ELF-1 (cell line): ENCODE measurements at places on chromosomes 5 and 9.

GRCh38 chr5:119742311-119742710 lies 113.0 kb downstream of the FAM170A start:
- DNase-seq: no peak

DNA sequence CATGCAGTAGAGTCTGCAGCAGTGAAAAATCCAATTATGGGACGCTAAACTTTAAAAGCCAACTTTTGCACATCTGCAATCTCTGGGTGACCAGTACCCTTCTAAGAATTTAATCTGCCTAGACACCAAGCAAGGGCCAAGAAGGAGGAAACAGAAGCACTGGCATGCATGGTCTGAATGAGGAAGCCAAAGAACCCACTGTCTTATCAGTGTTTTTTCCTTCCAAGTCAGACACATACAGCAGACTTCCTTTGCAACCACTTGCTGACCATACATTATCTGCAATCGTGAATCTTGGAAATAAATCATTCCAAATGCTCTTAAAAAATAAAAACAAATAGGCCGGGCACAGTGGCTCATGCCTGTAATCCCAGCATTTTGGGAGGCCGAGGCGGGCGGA lies 65.9 kb downstream of the DEPDC1B start:
- no peak for DNase-seq

- DNase-seq: no peak
Measured at GRCh38 chr9:34998266-34998665, 8.7 kb downstream of the DNAJB5 start.

DNA sequence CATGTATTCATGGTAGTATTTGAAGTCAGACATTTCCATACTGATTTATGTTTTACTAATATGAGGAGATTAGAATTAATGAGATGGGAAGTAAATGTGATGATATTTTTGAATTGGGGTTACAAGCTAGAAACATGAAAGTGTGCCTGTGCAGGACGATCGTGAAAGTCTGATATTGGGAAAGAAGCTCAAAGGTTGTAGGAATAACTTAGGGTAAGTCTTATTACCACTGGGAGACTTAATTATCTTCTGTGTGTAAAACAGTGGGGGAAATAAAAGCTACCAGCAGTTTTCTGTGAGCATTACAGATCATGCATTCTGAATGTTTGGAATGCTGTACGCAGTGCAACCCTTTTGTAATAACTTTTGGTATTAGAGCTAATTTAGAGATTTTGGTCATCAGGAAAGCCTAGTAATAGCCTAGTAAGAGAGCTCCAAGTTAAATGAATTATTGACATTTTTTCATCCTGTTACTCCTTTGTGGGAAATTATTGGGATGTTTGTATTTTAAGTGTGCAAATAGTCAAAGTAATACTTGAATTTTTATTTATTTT lies 153.9 kb downstream of the PCSK5 start:
- no peak for DNase-seq

DNA sequence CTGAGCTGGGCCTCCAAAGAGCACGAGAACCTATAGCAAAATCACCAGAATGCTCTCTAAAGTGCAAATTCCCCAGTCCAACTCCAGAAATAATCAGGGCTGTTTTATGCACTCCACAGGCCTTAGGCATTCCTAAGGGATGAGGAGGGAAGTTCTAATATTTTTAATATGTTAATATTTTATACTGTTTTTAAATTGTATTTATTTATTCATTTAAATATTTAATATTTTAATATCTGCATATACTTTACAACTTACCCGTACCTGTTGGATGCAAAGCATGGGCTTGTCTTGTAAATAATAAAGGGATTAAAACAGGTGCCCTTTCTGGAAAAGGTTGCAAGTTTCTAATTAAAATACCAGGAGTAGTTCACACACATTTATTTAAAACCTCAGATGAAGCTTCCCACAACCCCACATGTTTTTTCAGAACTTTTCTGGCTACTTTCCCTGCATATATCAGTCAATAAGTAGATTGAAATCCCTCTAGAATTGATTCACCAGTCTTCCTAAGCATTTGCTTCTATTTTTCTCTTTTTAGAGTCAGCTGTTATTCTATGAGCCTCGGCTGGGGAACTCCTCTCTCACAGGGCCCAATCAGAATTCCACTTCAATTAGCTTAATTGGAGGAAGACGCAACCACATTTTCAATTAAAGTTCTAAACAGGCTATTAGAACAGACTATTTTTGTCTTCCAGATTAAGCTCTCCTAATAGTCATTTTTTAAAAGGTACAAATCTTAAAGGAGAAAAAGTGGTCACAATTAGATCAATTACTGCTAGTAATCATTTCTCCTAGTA lies 140.8 kb downstream of the CDH6 start:
- no peak for DNase-seq

- DNase-seq: peak; percentile 17
Measured at GRCh38 chr5:54243483-54244080, 66.8 kb downstream of the ARL15 start.

- DNase-seq: peak; percentile 8
Measured at GRCh38 chr5:163978897-163979296, 473.5 kb downstream of the MAT2B start.

DNA sequence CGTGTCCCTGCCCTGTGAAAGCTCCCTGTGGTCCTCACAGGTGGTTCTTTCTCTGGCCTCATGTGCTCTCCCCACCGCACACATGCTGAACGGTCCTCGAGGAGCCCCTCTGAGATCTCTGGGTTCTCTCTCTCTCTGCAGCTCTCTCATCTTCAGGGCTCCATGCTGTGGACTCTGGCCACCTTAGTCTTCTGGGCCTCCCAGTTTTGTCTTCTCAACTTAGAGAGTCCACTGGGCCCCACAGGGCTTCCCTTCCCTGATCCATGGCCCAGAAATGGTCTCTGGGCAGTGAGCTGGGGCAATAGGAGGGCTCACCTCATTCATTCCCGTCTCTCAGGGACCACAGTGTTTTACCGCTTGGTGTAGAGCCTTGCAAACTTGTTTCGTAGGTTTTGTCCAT lies 26.4 kb downstream of the FGD3 start:
- DNase-seq: no peak

GRCh38 chr5:111163000-111163399 lies 61.2 kb upstream of the CAMK4 start:
- DNase-seq: no peak

DNA sequence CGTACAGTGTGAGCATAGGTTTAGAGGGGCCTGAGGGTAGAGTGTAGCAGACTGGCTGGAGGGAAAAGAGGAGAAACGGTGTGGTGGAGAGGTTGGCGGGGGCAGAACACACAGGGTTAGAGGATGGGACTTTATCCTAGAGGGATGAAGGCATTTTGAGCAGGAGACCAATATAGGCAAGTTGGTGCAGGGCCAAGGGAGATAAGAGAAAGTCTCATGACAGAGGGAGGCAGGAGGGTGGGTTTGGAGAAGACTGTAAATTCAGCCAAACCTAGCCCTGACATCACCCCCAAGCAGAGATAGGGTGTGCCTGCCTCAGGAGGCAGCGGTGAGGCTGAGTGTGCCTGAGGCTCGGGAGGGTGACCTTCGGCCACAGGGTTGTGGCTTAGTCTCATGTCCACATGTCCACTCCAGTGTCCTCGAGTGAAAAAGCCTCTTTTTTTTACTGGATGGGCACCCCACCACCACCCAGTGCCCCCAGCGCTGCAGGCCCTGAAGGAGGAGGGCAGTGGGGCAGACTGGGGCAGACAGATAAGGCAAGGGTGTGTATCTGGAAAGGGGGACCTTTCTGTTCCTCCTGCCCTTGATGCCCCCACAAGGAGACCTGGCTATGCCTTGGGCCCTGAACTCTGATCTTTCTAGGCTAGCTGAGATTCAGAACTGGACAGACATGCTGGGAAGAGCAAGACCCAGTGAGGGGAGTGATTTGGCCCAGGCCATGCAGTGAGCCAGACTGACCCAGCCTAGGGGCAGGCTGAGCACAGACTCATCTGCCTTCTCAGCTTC lies 108.7 kb downstream of the RGS3 start:
- no peak for DNase-seq

- DNase-seq: no peak
Measured at GRCh38 chr5:158619083-158619788, 480.5 kb downstream of the EBF1 start.

GRCh38 chr9:134073500-134073899 lies 5.7 kb upstream of the BRD3 start:
- DNase-seq: no peak

DNA sequence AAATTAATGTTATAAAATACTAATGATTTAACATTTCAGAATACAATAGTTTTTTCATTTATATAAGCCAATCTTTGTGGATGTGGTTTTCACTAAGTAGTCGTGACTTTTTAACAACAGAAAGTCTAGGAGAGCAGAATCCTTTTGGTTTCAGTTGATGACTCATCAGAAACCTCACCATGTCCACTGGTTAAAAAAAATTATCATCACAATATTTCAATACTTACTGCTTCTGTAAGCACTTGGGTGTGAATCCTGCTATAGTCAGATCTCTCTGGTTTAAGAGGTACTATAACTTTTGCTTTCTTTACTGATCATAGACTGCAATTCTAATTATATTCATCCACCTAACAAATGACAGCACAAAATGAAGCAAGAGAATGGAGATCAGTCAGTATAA lies 77.2 kb downstream of the MRPS30 start:
- DNase-seq: no peak

GRCh38 chr5:147509710-147510651 lies at the start of gene DPYSL3:
Gene DPYSL3, minus strand, starts transcription at chr5:147510068. Its CDS starts 210 bp downstream, at chr5:147509858.
- peak; percentile 83 for DNase-seq

DNA sequence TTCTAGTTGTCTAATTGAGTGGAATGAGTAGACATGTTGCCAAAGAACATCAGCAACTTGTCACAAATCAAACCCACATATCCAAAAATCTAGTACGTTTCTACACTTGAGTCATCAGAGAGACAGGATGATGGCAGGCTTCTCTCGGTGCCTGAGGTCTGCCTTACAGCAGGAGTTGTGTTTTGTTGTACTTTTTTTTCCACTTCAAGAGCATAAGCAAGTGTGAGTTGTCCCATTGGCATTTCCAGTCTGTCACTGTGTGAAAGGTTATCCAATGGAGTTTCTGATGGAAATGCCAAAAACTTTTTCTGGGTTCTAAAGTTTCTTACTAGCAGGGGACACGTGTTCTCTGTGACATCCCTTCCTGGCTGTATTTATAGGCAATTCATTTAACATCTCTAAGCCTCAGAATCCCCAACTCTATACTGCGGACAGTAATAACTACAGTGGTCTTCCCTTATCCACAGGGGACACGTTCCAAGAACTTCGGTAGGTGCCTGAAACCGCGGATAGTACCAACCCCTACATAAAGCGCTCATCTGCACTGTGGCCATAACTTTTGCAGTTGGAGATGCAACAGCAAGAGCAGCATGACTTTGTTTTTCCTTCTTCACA lies 246.5 kb downstream of the SYK start:
- DNase-seq: no peak

DNA sequence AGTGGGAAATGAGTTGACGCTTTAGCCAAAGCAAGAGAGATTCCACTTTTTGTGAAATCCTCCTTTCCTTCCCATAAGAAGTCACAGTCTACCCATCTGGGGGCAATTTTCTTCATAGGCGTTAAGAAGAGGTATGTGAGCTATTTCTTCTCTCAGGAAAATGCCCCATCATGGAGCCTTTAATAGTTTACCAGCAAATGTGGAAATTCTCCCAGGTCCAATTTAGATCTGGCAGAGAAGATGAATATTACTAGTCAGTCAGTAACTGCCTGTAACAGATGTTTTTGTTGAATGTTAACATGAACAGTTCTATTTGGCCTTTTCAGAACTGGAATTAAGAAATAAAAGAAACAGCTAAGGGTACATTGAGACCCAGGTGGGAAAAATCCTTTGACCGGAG lies 156.4 kb upstream of the RFX3 start:
- no peak for DNase-seq

DNA sequence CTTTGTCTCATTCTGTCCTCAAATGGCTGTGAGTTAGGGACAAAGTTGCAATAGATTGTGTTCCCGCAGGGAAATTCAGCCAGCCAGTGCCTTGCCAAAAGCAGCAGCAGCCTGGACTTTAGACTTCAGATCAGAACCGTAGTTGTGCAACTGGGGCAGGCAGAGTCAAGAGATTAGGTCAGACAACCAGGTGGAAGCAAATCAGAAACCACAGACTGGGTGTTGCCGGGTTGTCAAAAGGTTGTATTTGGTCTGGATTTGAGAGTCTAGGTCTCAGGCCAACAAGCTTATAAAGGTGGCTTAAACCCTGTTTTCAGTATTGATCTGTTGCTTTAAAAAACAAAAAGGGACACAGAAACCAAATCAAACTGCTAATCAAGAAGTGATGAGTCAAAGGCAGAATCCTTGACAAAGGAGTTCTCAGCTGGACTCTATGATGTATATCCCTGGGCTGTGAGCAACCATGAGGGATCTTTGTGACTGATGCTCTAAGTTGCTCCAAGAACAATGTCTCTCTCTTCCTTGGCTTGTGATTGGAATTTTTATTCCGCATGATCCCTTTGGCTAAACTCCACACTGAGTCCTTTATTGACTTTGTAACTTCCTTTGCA lies 20.9 kb downstream of the RFK start:
- DNase-seq: no peak

DNA sequence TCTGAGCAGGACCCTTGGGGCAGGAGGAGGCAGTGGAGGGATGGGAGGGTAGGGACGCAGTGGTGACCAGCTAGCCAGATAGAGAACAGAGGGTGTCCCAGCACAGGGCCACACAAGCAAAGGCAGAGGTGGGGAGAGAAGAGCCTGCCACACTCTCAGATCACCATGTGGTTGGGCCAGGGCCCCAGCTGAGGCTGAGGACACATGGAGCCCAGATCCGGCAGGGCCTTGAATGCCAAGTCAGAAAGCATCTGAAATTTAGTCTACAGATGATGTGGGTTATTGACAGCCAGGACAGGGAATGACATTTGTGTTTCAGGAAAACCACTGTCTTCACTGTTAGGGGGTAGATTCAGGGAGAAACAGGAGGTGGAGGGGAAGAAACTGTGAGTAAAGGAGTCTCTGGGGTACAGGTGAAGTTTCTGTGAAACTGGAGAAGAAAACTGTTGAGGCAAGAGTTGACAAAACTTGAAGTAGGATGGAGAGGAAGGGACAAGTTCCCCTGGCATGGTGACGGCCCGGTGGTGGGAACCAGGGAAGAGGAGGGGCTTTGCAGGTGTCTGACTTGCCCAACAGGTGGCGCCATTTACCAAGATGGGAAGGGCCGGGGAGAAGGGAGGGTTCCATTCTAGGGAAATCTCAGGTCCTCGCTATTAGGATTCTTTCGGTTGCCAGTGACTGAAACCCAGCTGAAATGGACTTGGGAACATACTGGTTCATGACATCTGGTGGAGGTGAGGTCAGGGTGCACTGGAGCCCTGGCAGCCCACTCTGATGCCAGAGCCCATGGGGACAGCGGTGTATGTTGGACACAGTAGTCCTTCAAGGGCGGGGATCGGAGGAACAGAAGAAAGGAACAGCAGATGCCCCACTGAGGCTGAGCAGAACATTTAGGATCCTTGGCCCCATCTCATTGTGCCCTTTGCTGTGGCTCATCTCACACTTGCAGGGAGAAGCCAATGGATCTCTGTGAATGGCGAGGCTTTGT lies 100.1 kb downstream of the KCNIP1 start:
- DNase-seq: peak; percentile 72

GRCh38 chr9:25742256-25742655 lies 64.0 kb upstream of the TUSC1 start:
- DNase-seq: peak; percentile 14

- DNase-seq: peak; percentile 52
Measured at GRCh38 chr9:94656200-94656599, 16.9 kb upstream of the FBP1 start.
